ENCODE measurements at places on chromosomes 6 and 20.

GRCh38 chr20:16801919-16802651 lies 53.9 kb downstream of the OTOR start:
- DNase-seq, result peak; percentile 26

- DNase-seq, result no peak
These were observed 1.5 kb upstream of the GNRH2 start for GRCh38 chr20:3041854-3042409.

DNA sequence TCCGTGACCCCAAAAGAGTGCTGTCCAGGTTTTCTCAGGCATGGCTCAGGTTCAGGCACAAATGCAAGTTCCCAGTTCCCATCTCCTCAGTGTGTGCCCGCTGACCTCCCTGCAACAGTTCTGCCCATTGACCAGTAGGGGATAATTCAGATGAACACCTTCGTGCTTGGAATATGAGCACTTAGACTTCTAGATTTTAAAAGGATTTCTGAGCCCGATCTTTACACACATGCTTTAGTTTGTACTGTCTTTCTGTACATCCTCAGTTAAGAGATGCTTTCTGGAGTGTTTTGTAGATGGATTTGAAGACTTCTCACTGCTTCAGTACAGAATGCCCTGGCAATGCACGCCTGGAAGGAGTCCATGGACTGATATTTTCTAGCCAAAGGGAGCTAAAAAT lies 239.6 kb upstream of the PLCB4 start:
- no peak for DNase-seq

- DNase-seq, result no peak
These were observed 131.7 kb upstream of the SUPT3H start for GRCh38 chr6:45509426-45509825.

DNA sequence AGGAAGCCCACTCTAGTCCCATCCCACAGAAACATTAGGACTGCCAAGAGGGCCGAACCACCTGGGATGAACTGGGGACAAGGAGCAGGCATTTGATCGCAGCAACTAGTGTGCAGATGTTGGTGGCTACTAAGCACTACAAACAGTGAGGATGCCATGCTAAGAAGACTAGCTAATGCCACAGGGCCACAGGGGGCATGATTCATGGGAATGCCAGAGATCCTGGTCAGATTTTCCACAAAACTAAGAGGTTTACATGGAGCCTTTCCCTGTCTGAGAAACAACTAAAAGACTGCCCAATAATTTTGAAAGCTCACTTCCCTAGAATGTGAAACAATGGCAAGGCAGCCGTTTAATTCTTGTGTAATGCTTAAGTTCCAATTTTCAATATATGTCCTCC lies 375.9 kb upstream of the PTCHD4 start:
- DNase-seq, result no peak

DNA sequence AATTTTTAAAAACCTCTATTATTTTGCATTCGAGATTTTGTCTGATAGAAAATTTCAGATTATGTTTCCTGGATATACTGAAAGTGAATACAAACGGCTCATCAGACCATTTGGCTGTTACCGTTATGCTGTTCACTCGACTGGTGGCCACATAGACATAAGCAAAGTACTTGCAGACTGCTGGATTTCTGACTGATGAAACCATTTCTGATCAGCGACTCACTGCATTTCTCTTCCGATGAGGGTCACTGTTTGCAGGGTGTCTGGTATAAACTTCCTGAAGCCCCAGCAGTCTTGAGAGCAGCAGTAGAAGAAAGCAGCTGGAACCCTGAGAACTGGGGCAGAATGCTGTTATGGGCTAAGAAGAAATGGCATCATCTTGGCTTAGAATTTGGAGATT lies 17.7 kb downstream of the SNX9 start:
- DNase-seq, result no peak
